NCI-H510A (cell line): ENCODE measurements at places on chromosomes 6 and 20.

GRCh38 chr20:47315339-47316056 is 41.0 kb downstream of the ZMYND8 start:
- no peak for DNase-seq

GRCh38 chr6:168123165-168123911 is 44.3 kb upstream of the FRMD1 start:
- no peak for DNase-seq

DNA sequence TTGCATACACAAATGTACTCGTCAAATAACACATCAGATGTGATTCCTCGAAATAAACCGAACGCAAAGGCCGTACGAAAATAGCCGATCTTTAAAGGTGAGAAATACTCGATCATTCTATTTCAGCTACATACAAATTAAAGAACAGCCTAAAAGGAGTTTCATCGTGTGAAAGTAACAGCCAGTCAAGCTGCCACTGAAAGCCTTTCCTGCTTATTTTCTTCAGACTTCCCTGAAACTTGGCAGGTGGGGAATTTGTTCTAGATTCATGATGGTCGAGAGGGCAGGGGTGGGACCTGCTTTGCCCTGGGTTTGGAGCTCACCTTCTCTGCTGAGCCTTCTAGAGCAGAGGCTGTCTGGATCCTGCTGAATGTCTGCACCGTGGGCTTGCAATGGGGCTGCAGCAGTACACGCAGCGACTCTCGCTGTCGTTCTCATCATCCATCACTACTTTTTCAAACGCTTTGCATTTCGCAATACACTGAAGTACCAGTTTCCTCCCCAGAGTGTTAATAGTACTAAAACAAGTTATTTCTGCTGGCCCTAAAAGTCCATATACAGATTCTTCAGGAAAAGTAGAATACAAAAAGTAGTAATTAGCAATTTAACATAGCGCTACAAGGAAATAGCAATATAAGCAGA is 16.2 kb downstream of the FOXC1 start:
- DNase-seq = no peak

GRCh38 chr6:157054531-157054979 is 268.8 kb downstream of the TMEM242 start:
- no peak for DNase-seq
